ENCODE measurements at places on chromosomes 6 and 20.

DNA sequence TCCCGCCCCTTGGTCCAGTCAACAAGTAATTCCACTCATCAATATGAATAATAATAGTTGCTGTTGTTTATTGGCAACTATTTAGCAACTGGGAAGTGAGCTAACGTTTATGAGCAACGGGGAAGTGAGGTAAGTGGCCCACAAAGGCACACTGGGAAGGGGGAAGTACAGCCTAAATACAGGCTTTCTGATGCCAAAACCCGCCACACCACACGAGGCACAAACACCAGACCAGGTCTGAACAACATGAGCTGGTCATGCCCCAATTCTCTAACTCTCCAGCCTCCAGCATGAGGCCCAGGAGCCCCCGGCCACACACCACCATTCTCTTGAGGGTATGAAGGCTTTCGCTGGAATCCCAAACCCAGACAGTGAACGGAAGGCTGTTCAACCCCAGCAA is 50.8 kb downstream of the PREX1 start:
- no peak overlapping the region for H3K4me3 ChIP-seq
- no peak overlapping the region for H3K27ac ChIP-seq
- H3K36me3 ChIP-seq = no peaks in the 10 kb centered on the region
- no peak for DNase-seq

- H3K27ac ChIP-seq = peak overlapping the region; percentile 40
- peaks cover 5% of the 10 kb centered on the region for H3K4me1 ChIP-seq
- no peak overlapping the region for H3K4me3 ChIP-seq
These were observed 95.4 kb downstream of the MAP3K5 start for GRCh38 chr6:136696783-136697364.

- no peak for DNase-seq
- no peaks in the 10 kb centered on the region for H3K27me3 ChIP-seq
- no peaks in the 10 kb centered on the region for H3K36me3 ChIP-seq
- no peak overlapping the region for H3K4me3 ChIP-seq
- no peak overlapping the region for H3K27ac ChIP-seq
These were observed 199.4 kb downstream of the SYNDIG1 start for GRCh38 chr20:24668791-24669190.

DNA sequence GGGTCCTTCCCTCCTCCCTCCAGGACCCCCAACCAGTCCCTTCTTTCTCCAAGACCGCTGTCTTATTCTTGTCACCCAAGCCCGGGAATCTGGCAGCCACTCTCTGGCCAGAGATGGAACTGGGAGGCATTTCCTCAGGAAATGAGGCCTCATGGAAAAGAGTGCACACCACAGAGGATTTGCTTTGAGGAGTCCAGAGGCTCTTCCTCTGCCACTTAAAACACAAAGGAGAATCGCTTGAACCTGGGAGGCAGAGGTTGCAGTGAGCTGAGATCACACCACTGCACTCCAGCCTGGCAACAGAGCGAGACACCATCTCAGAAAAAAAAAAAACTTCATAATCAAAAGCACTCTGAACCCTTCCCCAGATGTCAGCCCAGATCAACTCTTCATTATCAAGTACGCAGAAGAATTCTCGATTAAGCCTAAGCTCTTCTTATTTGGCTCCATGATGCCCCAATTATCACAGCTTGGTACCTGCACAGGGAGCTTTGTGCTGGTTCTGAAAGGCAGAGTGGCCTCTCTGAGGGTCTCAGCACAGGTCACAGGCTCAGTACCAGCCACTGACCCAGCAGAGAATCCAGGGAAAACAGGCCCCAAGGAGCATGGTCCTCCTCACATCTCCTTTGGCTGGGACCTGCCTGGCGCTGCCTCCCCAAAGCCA is 82.9 kb upstream of the MAFB start:
- H3K27me3 ChIP-seq = no peaks in the 10 kb centered on the region
- H3K36me3 ChIP-seq = no peaks in the 10 kb centered on the region
- H3K4me1 ChIP-seq = no peaks in the 10 kb centered on the region
- no peak for DNase-seq
- H3K4me3 ChIP-seq = no peak overlapping the region

DNA sequence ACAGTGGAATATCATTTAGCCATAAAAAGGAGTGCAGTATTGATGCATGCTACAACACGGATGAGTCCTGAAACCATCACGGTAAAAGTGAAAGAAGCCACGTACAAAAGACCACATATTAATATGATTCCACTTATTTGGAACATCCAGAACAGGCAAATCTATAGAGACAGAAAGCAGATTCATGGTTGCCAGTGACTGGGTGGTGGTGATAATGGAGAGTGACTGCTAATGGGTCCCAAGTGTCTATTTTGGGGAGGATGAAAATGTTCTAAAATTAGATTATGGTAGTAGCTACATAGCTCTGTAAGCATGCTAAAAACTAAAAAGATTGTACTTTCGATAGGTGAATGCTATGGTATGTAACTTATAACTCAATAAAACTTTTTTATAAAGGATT is 18.4 kb upstream of the CCND3 start:
- no peaks in the 10 kb centered on the region for H3K4me1 ChIP-seq
- DNase-seq = no peak
- H3K27me3 ChIP-seq = no peaks in the 10 kb centered on the region
- H3K36me3 ChIP-seq = no peaks in the 10 kb centered on the region
- no peak overlapping the region for H3K27ac ChIP-seq

- peak within 1 kb of the TSS; percentile 95 for H3K27ac ChIP-seq
- peaks cover 3% of the 10 kb centered on the region for H3K4me1 ChIP-seq
- no peaks in the 10 kb centered on the region for H3K27me3 ChIP-seq
- H3K4me3 ChIP-seq = peak within 1 kb of the TSS; percentile 53
- peaks cover 12% of the 10 kb centered on the region for H3K36me3 ChIP-seq
- DNase-seq = peak; percentile 84
These were observed at the start of gene RPL7L1 for GRCh38 chr6:42879372-42880239. RPL7L1 (plus strand) TSS chr6:42879616; CDS start chr6:42879911, 295 bp downstream.

DNA sequence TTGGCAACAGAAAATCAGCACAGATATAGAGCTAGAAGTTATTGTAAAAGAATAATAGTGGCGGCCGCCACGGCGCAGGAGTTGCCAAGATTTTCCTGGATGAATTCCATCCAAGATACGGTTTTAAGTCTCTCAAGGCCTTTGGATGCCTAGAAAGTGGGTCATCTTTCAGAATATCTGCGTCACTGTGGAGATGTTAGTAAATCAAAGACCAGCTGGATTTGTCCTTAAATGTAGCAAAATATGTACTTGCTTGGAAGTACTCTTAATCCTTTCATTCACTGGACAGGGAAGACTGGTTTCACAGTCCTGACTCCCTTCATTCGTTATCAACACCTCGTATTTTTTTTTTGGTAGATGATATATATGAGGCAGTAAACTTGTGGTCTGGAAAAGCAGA is 83.0 kb downstream of the SLC22A3 start:
- H3K4me1 ChIP-seq = peaks cover 7% of the 10 kb centered on the region
- no peaks in the 10 kb centered on the region for H3K27me3 ChIP-seq
- H3K36me3 ChIP-seq = no peaks in the 10 kb centered on the region
- peak overlapping the region; percentile 49 for H3K27ac ChIP-seq

- H3K27me3 ChIP-seq = peaks cover 35% of the 10 kb centered on the region
- H3K27ac ChIP-seq = no peak overlapping the region
- DNase-seq = no peak
- H3K36me3 ChIP-seq = no peaks in the 10 kb centered on the region
These were observed 3.1 kb upstream of the ULBP2 start for GRCh38 chr6:149938571-149939355.

All from prostate gland (tissue), 2 donors.